Spinal cord (tissue), 10 donors: ENCODE measurements at places on chromosomes 7 and 10. TPM values are rescaled to one million over a fixed set of nuclear protein-coding genes. Genes with fewer than 3 reads are reported as not detected.

The SRRM3 gene
- 7.2 TPM for total RNA-seq

DNA sequence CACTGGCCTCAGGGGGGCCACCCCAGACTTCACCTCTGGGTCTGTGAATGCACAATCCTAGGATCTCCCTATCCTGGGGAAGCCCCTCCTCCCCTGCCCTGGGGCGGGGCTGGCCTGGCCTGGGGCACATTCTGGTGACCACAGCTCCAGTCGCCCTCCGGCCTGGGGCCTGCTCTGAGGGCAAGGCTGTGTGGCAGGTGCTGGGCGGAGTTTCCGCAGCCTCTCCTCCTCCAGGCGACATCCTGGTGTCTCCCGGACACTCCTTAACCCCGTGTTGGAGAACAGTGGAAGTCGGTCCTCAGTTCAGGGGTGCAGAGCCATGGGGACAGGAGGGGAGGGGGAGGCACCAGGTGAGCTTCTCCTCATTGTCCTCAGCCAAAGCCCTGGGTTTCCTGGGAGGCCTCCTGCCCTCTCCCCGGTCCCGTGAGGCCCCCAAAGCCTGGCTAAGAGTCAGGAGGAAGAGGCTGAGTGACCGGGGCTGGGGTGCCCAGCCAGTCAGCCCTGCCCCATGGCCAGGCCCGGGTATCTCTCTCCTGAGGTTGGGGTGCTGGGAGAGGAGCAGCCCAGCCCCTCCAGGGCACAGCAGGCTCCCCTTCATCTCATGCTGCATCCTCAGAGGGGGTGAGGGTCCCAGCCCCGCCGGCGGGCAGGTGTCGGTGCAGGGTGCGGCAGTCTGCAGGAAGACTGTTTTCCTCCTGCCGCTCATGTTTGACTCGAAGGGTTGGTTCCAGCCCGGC lies 22.6 kb downstream of the UNCX start:
- DNase-seq: no peak

GRCh38 chr10:110686047-110686446 lies 41.9 kb downstream of the RBM20 start:
- no peak for DNase-seq

DNA sequence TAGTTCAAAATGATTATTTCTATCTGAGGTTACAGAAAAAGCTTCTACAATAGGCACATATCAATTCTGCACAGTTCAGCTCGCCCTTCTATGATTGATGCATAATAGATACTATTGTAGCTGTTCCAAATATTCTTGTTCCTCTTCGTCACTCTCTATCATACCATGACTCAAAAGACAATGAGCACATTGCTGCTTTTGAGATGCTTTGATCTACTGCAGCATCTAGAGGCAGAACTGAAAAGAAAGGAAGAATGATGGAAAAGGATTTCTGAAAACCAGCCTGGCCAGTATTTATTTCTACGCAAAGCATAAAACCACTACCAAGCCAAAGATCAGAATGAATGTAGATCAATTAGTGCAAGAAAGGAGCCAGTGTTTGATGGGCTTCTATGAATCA lies 59.3 kb upstream of the PLXDC2 start:
- DNase-seq: no peak

The RNLS gene
- total RNA-seq: 8.3 TPM

- DNase-seq: no peak
Measured at GRCh38 chr7:66497346-66497745, 131.3 kb upstream of the KCTD7 start.

DNA sequence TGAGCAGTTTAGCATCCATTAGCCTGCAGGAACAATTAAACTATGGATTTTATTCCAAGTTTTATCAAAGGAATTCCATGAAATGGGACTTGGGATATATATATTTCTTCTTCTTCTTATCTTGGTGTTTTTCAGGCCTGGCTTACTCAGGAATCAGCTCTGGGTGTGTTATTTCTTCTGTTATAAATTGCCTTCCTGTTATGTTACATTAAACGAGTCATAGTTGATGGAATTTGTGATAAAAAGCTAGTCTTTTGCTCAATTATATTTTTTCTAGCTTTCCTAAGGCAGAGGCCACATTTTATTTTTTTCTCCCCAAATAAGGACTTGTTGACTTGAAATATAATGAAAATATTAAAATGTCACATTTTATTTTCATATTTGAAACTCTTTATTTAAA lies 141.3 kb downstream of the EPC1 start:
- DNase-seq: no peak

DNA sequence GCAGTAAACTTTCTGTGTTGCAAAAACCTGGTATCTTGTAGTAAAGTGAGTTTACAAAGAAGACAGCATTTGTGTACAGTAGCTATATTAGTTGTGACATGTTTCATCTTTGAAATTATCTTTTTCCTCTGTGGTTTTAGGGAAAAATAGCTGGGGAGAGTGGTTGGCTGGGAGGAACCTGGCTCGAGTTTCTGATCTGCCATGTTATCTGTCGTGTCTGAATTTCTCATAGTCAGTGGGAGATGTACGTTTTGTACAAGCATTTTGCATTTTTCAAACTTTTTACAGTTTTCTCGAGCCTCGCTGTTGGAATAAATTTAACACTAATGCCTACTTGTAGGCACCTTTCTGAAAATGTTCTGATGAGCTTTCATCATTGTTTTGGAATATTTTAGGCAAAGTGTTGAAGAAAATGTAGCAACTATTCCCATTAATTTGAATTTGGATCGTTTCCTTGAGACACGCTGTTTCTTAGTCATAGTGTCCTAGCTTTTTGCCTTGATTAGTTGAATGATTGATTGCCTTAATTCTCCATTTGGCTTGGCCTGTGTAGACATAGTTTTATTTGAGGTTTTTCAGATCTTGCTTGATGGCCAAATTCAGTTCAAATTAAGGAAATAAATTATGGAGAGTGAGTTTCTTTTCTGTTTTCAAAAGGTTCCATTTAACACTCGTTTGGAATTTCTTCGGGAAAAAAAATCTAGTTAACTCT lies 65.1 kb downstream of the CAMK1D start:
- DNase-seq: no peak

- DNase-seq: no peak
Measured at GRCh38 chr7:45563941-45564461, 10.2 kb upstream of the ADCY1 start.

The ASZ1 gene
- not detected for total RNA-seq

- no peak for DNase-seq
Measured at GRCh38 chr10:44463511-44464121, 78.7 kb upstream of the CXCL12 start.

- DNase-seq: no peak
Measured at GRCh38 chr7:77855371-77856083, 57.0 kb downstream of the PHTF2 start.

The WNT2 gene
- 0.94 TPM for total RNA-seq

GRCh38 chr10:89553064-89553734 lies 17.8 kb upstream of the SLC16A12 start:
- no peak for DNase-seq

The LBX1 gene
- total RNA-seq: 4.0 TPM

The PLAU gene
- 4.7 TPM for total RNA-seq

- DNase-seq: peak; percentile 73
Measured at GRCh38 chr7:77415823-77416620, at the start of gene GSAP. Gene GSAP (minus strand): TSS chr7:77416349. CDS start chr7:77416321, 28 bp downstream.

DNA sequence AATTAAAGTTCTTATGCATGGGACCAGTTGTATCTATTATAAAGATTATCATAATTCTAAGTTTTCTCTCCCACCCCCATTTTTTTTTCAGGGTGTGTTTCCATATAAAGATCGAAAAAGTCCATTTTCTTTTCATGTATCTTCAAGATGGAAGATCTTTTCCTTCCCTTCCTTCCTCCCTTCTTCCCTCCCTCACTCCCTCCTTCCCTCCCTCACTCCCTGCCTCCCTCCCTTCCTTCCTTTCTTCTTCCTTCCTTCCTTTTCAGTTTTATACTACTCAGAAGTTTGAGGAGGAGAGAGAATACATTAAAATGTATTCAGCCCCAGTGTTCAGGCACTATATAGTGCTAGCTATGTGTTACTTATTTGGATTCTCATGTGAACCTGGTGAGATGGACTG lies 98.0 kb downstream of the POLL start:
- no peak for DNase-seq

DNA sequence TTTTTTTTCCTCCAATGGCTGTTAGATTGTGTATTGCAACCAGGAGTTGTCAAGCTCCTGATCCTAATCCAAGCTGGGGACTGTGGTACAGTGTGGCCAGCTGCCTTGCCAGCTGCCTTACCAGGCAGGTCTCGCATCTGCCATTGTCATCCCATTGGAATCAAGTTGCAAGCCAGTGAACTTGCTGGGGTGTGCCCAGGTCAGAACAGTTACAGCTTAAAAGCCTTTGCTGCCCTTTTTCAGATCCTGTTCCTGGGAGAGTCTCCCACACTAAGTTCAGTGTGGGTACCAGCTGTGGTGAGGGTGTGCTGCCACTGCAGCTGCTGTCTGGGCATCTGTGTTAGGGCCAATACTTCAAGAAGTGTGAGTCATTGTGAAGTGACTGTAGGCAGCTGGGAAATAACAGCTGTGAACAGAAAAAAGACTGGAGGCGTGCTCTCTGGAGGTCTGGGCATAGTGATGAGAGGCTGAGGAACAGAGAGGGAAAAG lies 72.8 kb downstream of the CCNY start:
- no peak for DNase-seq

DNA sequence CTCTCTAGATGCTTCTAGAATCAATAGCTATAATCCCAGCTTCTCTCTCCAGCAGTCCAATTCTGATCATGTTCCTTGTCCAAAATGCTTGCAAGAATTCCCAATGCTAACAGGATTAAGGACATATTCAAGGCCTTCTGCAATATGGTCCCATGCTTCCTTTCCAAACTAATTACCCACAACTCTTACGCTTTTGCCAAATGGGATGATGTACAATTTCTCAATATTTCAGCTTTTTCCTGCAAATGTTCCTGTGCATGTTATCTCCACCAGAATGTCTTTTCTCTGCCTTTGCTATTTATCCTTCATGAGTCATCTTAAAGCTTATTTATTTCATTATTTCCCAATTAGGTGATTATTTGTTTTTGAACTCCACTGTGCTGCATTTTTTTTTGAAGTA lies 556.4 kb downstream of the SORCS1 start:
- no peak for DNase-seq

DNA sequence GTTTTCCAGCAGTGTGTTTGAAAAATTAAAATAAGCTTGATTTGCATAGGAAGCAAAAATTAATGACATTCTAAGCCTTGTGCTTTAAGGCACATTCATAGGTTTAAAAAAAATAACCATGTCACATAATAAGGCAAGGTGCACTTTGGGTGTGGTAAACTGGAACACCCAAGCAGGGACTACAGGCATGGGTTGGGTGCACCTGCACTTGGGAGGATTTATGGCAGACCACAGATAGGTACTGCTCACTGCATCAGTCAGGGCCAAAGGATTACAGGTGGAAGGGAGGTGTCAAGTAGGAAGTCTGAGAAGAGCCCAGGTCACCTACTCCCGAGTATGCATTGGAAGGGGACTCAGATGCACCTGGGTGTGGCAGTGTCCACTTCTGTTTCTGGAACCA lies 753.7 kb downstream of the SUGCT start:
- DNase-seq: no peak

- no peak for DNase-seq
Measured at GRCh38 chr7:33716581-33717477, 188.5 kb upstream of the BMPER start.

- DNase-seq: no peak
Measured at GRCh38 chr7:75054744-75055143, 18.9 kb downstream of the RCC1L start.

DNA sequence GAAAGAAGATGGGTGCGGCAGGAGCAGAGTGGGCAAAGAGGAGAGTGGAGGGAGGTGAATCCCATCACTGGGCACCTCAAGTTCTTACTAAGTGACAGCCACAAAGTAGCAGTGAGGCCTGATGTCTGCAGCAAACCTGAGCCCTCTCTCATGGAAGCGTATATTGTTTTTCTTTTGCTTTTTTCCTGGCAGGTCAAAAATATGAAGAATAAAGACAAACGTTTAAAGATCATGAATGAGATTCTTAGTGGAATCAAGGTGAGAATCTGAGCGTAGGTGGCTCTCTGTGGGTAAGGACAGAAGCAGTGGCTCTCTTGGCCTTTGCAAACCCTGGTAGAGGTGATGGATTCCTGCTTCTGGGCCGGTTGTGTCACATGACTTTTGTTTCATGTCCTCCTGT lies 22.8 kb downstream of the ABCC2 start:
- DNase-seq: no peak

- no peak for DNase-seq
Measured at GRCh38 chr10:114064151-114065048, 20.7 kb downstream of the ADRB1 start.

DNA sequence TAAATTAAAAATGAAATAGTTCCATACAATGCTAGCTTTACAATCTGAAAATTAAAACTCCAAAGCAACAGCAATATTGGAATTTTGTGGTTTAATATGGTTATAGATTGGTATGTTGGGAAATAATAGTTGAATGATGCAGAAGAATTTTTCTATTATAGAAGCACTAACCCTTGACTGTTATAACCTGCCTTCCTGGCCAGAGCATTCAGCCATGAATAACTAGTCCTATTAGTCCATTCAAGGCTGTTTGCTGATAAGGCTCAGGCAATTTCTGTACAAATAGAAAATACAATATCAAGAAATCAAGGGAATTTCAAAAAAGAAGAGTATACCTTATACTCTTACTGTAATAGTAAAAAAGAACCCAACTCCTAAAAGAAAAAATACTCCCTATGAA lies 101.6 kb upstream of the SP4 start:
- no peak for DNase-seq

- no peak for DNase-seq
Measured at GRCh38 chr10:125694883-125695282, 11.9 kb upstream of the TEX36 start.

DNA sequence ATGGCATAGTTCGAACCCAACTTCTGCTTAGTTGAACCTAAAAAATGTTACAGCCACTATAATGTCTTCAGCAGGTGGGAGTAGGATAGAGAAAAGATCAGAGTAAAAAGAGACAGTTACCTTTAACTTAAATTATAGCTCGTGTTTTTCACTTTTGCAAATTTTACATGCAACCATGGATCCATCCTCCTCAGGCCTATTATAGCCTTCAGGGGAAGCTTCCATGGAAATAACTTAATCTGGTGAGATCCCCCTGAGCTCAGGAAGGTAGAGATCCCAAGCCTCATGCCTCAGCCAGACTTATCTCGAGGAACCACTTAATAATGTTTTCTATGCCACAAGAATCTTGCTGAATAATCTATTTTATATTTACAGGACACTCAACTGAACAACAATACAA lies 159.4 kb upstream of the FAM3C start:
- no peak for DNase-seq

DNA sequence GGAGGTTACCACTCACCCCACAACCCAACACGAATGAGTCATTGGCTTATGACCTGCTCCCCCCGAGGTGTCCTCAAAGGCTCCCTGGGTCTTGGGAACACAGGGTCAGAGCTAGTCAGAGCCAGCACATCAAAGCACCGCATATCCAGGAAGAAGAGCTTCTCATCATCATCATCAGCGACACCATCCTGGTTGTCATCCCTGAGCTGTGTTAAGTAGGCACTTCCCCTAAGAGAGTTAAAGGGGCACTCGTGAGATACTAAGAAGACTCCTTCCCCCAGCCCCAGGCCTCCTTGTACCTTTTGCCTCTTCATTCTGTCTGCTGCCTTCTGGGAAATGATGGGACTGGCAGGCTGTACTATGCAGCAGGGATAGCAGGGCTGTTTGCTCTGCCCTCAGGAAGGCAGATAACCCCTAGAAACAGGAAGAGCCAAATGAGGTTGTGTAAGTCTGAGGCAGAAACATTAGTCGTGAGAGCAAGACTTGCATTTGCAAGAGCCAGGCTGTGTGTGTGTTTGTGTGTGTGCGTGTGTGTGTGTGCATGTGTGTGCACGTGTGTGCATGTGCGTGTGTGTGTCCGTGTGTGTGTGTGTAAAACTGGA lies 11.1 kb upstream of the CPA1 start:
- DNase-seq: no peak

The FGF8 gene
- 0.69 TPM for total RNA-seq
